ENCODE measurements at places on chromosomes 7 and 10. TPM values are rescaled to one million over a fixed set of nuclear protein-coding genes. Genes with fewer than 3 reads are reported as not detected.
A peak's percentile ranks its signal among the peaks of the same experiment; 100 is the strongest.

MAT1A gene
- total RNA-seq: 0.39 TPM

TDRD1 gene
- 2.9 TPM for total RNA-seq

OGDHL gene
- total RNA-seq: 1.3 TPM

CARD11 gene
- 2.8 TPM for total RNA-seq

ZNF117 gene
- 3.3 TPM for total RNA-seq

GRID2IP gene
- 0.67 TPM for total RNA-seq

GDF10 gene
- total RNA-seq: 0.12 TPM

AGAP5 gene
- total RNA-seq: 8.0 TPM

CHRM2 gene
- 1.1 TPM for total RNA-seq

NKX1-2 gene
- not detected for total RNA-seq

VPS37D gene
- total RNA-seq: 0.70 TPM

EPHB6 gene
- 1.2 TPM for total RNA-seq

SPDYE2 gene
- not detected for total RNA-seq

GNB2 gene
- total RNA-seq: 273 TPM

GRCh38 chr7:68449816-68450215, 1148.5 kb upstream of the AUTS2 start:
- DNase-seq: no peak

GRCh38 chr10:89468191-89468965, 54.0 kb downstream of the IFIT5 start:
- DNase-seq: no peak

DNA sequence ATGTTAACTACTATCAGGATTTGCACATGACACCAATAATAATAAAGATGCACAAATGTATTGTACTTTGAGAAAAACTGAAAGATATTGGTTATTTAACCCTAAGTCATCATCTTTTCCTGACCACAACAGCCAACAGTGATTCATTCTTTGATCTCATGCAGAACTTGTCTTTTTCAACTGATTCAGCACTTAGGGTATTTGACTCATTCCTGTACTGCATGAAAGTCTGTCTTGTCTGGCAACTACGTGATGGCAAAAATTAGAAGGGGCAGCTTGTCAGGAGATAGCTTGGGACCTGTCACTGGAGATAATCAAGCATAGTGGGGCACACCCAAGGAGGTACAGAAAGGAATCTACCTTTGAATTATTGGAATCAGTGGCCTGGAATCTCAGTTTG, 77.8 kb upstream of the LRRC17 start:
- no peak for DNase-seq

DNA sequence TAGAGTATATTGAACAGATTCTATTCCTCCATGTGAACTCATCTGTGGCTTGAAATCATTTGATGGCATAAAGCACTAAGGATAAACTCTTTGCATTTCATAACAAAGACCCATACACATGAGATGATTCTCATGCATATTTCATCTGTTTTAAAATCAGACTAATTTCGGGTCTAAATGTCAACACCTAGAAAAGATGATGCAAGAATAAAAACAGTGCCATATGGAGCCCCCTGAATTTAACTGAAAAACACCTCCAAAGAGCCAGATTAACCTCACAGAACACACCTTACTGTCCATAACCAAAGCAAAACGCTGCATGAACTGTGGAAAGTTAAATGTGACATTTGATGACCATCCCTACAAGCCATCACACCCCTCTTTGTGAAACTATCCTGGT, 59.7 kb downstream of the ELAPOR2 start:
- DNase-seq: no peak

GRCh38 chr10:12177642-12178041, 18.0 kb downstream of the NUDT5 start:
- DNase-seq: no peak

- no peak for DNase-seq
Measured at GRCh38 chr10:52249850-52250395, 64.2 kb upstream of the DKK1 start.

GRCh38 chr7:128879939-128880746, 17.5 kb downstream of the ATP6V1F start:
- DNase-seq: peak; percentile 71

GRCh38 chr10:1766049-1766448, 28.7 kb upstream of the ADARB2 start:
- DNase-seq: no peak

DNA sequence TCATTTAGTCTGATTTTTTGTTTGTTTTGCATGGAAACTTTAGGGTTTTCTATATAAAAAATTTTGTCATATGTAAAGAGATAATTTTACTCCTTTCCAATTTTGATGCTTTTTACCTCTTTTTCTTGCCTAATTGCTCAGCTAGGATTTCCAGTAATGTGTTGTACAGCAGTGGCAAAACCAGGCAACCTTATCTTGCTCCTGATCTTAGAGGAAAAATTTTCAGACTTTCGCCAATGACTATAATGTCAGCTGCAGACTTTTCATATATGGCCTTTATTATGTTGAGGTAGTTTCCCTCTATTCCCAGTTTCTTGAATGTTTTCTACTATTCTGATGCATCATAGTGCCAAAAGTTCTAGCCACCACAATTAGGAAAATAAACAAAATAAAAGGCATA, 126.3 kb downstream of the ALOX5 start:
- DNase-seq: no peak

- DNase-seq: no peak
Measured at GRCh38 chr7:155840909-155841308, 28.6 kb upstream of the SHH start.

DNA sequence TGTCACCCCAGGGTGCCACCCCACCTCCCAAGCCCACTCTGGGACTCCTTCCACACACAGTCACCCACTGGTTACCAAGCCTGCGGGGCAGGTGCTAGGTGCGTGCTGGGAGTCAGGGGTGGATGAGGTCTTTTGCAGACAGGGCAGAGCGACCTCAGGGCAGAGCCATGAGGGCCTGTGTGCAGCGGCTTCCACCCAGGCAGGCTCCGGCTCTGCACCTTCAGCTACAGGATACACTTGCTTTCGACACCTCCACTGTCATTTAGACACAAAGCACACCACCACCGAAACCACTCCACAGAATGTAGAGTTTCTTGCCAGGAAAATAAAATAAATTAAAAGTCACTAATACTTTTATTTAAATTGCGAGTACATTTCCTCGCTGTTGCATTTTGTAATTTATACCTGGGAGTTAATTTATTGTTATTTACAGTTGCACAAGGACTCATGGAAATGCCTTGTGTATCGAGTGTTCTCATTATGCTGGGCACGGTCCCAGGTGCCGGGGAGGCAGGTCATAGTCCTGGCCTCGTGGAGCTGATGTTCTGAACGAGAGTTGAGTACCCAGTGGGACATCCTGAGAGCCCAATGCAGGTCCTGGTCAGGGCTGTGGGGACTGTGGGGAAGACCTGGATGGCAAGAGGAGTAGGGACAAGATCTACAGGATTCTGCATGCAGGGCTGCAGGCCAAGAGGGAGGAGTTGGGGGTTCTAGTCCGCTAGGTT, 127.8 kb downstream of the CUX1 start:
- no peak for DNase-seq

GRCh38 chr10:119045561-119045960, 16.0 kb downstream of the NANOS1 start:
- no peak for DNase-seq

GRCh38 chr7:96205665-96206064, 116.2 kb downstream of the SLC25A13 start:
- DNase-seq: no peak

- DNase-seq: no peak
Measured at GRCh38 chr7:23593706-23594105, 3.5 kb upstream of the CCDC126 start.

DNA sequence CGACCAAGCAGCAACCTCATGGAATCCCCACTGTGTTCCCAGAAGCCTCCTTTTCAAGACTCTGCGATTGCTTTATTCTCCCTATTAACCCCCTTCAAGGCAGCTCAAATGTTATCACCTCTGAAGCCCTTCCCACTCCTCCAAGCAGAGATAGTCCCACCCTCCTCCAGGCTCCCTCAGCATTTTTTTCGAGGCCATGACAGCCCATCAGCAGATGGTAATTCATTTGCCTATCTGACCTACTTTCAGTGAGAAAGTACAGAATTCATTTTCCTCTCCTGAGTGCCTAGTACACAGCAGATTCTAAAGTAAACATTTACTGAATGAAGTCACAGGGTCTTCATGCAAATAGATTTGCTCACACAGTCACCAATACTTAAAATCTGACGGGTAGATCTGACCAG, 47.8 kb downstream of the HERPUD2 start:
- no peak for DNase-seq

DNA sequence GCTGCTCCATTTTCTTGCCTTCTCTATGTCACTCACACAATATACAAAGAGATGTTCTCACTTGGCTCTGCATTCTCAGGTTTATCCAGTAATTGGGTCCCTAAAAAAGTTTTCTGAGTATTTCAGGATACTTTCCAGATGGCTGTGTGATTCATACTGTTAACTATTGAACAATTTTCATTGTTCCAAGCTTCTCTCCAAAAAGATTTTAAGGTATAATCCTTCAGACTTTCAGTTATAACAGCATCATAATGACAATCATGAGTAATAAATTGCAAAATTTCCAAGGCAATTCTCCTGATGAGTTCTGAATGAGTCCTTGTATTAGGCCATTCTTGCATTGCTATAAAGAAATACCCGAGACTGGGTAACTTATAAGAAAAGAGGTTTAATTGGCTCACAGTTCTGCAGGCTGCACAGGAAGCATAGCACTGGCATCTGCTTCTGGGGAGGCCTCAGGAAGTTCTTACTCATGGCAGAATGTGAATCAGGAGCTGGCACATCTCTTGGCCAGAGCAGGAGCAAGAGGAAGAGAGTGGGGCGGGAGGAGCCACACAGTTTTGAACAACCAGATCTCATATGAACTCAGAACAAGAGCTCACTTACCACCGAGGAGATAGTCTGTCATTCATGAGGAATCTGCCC, 148.1 kb downstream of the SLC16A9 start:
- DNase-seq: no peak

DNA sequence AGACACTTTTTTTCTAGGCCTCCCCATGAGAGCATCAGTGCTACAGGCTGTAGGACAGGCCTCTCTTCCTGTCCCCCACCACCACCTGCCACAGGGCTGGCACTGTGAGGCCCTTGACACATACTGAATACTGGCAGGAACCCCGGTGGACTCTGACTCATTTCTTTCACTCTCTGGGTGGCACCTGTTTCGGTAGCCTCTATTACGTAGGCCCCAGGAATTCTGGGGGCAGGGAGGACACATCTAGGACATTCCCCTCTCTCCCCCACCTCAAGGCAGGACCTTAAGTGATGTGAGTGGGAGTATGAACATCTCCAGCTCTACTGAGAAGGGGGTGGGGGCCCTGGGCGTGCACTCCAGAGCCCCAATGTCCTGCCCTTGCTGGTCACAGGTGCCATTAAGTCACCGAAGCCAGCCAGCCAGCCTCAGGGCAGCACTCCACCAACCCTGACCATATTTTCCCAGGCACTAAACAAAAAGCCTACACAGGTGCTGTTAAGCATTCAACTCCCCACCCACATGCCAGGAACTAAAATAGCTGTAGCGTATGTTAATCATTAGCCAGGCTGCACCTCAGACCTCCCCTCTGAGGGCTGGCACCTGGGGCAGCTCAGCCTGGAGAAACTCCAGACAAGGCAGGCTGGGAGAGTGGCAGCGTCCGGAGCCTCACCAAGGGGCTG, 8.9 kb downstream of the ANXA11 start:
- DNase-seq: peak; percentile 91

GRCh38 chr10:31099664-31100063, 68.0 kb upstream of the ZNF438 start:
- DNase-seq: peak; percentile 76

- no peak for DNase-seq
Measured at GRCh38 chr7:117830422-117830954, 42.8 kb downstream of the CTTNBP2 start.

DNA sequence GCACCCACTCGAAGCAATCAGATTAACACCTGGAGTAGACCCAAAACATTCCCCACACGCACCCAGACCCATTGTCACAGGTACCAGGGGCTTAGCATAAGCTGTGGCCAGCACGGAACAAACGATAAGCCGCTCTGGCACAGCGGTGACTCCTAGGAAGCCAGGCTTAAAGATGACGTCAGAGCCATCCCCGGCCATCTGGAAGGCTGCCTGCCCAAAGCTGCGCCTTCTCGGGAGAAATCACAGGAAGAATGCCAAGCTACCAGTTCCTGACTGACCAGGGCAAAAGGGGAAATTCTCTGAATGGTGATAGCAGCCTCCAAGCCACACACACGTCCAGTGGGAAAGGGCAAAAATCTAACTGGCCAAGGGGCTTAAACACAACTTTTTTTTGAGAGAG, 13.0 kb upstream of the WIPI2 start:
- DNase-seq: peak; percentile 33

GRCh38 chr7:139118234-139118804, 8.8 kb upstream of the ZC3HAV1 start:
- no peak for DNase-seq

DNA sequence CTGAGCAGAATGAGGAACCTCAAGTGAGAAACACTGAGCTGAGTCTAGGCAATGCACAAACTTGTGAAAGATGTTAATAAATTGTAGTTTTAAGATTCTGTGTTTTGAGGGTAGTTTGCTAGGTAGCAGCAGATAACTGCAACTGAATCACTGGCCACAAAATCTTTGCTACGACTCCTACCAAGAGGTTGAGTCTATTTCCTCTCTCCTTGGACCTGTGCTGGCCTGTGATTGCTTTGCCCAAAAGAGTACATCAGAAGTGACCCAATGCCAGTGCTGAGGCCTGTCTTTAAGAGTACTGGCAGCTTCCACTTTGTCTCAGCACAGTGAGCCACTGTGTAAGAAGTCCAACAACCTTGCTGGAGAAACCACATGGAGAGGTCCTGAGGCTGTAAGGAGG, 11.9 kb upstream of the TSPAN13 start:
- no peak for DNase-seq

DNA sequence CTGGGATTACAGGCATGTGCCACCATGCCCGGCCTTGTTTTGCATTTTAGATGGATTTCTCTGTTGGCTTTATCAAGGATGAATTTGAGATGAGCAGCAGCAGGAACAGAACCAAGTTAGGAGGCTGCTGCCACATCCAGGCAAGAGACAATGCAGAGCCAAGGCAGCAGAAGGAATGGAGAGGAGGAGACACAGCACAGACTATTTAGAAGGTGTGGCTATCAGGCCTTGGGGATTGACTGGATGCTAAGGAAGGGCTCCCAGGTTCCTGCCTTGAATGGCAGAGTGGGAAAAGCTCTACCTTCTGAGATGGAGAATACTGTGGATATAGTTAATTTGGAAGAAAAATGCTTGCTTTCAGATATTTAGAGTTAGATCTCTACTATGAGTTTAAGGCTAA, 484.7 kb upstream of the C7orf33 start:
- DNase-seq: no peak

GRCh38 chr10:44947371-44948152, 12.0 kb upstream of the RASSF4 start:
- no peak for DNase-seq

- no peak for DNase-seq
Measured at GRCh38 chr10:97182288-97182990, 3.3 kb downstream of the SLIT1 start.

GRCh38 chr10:55410415-55410885, 609.4 kb upstream of the PCDH15 start:
- peak; percentile 13 for DNase-seq

- DNase-seq: no peak
Measured at GRCh38 chr10:52674474-52674873, 98.1 kb downstream of the MBL2 start.
